ENCODE measurements at places on chromosomes 1 and 21. TPM values are rescaled to one million over a fixed set of nuclear protein-coding genes. Genes with fewer than 3 reads are reported as not detected.
A peak's percentile ranks its signal among the peaks of the same experiment; 100 is the strongest.

Gene C1QTNF12
- total RNA-seq: 3.9 TPM

Gene SOAT1
- total RNA-seq: 94.7 TPM

GRCh38 chr1:25922971-25923552 is 16.8 kb upstream of the STMN1 start:
- H3K4me1 ChIP-seq: peaks cover 18% of the 10 kb centered on the region
- no peak overlapping the region for H3K27ac ChIP-seq
- H3K4me3 ChIP-seq: peak overlapping the region; percentile 57
- peaks cover 5% of the 10 kb centered on the region for H3K27me3 ChIP-seq
- no peaks in the 10 kb centered on the region for H3K36me3 ChIP-seq

DNA sequence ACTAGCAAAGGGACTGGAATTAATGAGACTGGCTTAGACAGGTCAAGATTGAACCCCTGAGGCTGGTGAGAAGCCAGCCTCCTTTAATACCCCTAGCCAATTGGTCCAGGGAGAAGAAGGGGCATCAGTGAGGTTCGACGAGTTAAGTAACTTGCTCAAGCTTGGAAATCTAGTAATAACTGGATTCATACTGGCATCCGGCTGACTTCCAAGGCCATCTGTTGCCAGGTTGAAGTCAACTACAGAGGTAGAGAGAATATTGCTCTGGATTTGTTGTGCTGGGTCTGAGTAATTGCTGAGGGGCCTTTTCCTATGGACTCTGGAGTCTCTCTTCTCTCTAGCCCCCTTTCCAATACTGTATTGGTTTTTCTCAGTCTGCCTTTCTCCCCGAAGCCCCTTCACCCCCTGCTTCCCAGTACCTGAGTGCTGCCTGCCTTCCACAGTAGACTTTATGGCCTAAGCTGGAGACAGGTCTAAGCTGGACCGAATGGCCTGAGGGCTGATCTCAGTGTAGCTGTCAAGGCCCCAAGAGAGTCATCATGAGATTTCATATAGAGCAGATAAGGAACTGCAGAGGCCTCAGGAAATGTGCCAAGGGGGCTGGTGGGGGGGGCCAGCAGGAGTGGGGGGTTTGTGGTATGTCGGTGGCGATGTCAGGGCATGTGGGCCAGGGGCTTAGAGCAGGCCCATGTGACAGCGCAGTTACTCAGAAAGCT is 42.4 kb upstream of the IL19 start:
- H3K4me1 ChIP-seq: peaks cover 18% of the 10 kb centered on the region
- DNase-seq: no peak
- no peaks in the 10 kb centered on the region for H3K27me3 ChIP-seq
- no peak overlapping the region for H3K27ac ChIP-seq

DNA sequence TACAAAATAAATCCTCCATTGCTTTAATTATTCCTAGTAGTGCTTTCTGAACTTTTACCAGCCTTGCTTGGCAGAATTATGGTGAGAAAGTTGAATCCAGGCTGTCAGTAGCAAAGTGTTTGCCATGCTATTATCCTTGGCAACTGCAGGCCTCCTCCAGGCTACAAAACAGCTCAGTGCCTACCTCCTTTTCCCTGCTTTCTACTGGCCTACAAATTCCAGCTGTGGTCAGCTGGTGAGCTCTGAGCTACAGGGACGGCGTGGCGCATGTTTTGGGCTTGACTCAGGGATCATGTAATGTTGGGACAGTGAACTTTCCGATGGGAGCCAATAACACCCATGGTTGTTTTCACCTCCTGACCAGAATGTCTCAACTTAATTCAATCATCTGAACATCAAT is 456.1 kb upstream of the ADAMTS5 start:
- H3K36me3 ChIP-seq: no peaks in the 10 kb centered on the region
- H3K4me1 ChIP-seq: peaks cover 12% of the 10 kb centered on the region
- no peak overlapping the region for H3K4me3 ChIP-seq
- peak overlapping the region; percentile 68 for H3K27ac ChIP-seq

DNA sequence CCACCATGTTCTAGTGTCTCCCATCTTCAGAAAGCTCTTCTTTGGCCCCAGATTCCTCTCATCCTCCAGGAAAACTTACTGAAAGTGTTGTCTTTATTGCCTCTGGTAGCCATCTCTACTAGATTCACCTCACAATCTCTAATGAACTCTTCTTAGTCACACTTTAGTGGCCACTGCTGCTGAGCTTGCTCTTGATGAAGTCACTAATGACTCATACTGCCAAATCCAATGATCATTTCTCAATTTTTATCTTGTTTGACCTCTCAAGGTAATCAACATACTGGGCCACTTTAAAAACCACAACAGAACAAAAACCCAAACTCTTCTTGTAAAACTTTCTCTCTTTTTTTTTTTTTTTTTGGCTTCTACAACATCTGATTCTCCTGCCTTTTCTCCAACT is 196.4 kb downstream of the LHX8 start:
- no peaks in the 10 kb centered on the region for H3K36me3 ChIP-seq
- H3K27ac ChIP-seq: no peak overlapping the region
- H3K4me1 ChIP-seq: no peaks in the 10 kb centered on the region
- H3K4me3 ChIP-seq: no peak overlapping the region
- H3K27me3 ChIP-seq: no peaks in the 10 kb centered on the region
- DNase-seq: peak; percentile 72

DNA sequence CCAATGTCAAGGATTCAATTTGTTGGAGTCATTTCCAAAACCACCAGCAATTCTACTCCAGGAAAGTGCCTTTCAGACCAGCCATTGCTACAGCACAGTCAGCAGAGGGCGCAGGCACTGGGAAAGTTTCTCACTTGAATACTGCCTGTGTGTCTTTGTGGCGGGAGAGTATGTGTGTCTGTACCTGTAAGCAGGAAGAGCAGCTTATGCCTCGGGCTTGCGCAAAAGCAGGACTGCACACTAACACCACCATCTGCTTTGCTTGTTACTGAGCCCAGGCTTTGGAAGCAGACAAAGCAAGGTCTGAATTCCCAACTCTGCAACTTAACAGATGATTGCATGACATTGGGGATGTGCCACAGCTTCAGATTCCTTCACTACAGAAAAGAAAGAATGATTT is 7.0 kb upstream of the CTSE start:
- H3K4me1 ChIP-seq: no peaks in the 10 kb centered on the region
- no peak overlapping the region for H3K27ac ChIP-seq
- no peak overlapping the region for H3K4me3 ChIP-seq
- H3K27me3 ChIP-seq: peaks cover 18% of the 10 kb centered on the region

- H3K27ac ChIP-seq: no peak overlapping the region
- H3K4me3 ChIP-seq: no peak overlapping the region
- H3K4me1 ChIP-seq: peaks cover 19% of the 10 kb centered on the region
Measured at GRCh38 chr1:97004054-97004453, 282.5 kb downstream of the PTBP2 start.

GRCh38 chr1:234212764-234213657 is 160.2 kb upstream of the COA6 start:
- no peak overlapping the region for H3K4me3 ChIP-seq
- peaks cover 3% of the 10 kb centered on the region for H3K27me3 ChIP-seq
- peaks cover 10% of the 10 kb centered on the region for H3K4me1 ChIP-seq
- H3K27ac ChIP-seq: no peak overlapping the region

Data from astrocyte (in vitro differentiated cells and primary cell).